Esophagus squamous epithelium (tissue), 5 donors: ENCODE measurements at places on chromosomes 12 and 14.

DNA sequence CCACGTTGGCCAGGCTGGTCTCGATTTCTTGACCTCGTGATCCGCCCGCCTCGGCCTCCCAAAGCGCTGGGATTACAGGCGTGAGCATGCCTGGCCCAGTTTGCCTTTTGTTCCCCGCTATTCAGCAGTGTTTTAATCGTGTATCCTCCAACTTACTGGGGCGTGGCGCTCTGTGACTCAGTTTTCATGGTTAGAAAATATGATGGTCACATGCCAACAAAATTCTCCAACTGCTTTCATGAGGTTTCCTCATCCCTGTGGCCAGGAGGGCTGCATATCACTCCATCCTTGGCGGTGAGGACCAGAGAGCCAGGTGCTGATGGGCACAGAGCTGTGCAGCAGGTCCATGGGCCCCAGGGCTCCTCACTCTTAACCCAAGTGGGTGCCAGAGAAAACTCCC lies 33.0 kb upstream of the PRMT8 start:
- DNase-seq: no peak

- DNase-seq: no peak
Observed at GRCh38 chr12:30795410-30796312, 40.9 kb upstream of the CAPRIN2 start.

DNA sequence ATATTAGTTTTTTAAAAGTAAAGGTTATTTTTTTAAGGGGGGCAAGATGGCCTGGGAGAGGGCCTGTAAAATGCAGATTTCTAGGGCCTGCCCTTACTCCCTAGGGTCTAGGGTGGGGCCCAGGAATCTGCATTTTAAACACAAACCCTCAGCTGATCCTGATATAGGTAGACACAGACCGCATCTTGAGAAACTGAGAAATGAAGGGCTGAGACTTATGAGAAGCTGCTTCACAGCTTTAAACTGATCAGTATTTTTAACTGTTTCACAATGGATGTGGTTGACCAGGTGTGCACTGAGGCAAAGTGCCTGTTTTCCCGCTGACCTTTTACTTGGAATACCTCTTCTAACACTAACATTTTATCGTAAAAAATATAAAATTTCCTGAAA lies 84.0 kb downstream of the CCDC88C start:
- no peak for DNase-seq

GRCh38 chr12:74071182-74071581 lies 466.5 kb upstream of the ATXN7L3B start:
- no peak for DNase-seq

DNA sequence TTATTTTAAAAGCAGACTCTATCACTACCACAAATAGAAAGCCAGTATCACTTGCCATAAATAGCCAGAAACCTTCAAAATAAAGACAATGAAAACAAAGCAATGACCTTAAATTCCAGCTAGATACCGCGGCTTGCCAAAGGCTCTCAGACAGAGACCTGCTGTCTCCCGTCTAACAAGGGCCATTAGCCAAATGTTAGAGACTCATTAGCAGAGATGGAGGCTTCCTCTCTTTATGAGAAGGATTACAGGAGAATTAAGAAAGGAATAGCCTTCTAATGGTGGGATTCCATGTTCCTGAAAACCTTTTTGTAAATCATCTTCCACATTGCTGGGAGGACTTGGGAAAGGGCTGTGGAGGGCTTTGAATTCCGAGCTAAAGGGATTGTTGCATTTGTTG lies 206.7 kb downstream of the AACS start:
- no peak for DNase-seq

DNA sequence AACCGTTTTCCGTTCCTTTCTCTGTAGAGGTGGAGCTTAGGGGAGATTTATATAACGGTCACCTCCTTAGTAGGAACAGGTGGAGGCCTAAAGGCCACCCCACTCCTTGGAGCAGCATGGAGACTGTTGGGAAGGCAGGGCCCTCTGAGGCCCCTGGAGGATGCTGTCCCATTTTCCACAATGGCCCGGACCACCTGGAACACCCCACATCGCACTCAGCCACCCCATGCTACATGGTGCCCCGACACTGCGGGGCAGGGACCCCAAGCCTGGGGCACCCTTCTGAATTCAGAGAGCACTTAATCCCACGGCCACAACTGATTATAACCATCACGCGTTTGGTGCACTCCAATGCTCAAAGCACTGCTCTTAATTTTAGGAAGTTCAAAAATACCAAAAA lies 41.4 kb downstream of the C14orf132 start:
- no peak for DNase-seq

DNA sequence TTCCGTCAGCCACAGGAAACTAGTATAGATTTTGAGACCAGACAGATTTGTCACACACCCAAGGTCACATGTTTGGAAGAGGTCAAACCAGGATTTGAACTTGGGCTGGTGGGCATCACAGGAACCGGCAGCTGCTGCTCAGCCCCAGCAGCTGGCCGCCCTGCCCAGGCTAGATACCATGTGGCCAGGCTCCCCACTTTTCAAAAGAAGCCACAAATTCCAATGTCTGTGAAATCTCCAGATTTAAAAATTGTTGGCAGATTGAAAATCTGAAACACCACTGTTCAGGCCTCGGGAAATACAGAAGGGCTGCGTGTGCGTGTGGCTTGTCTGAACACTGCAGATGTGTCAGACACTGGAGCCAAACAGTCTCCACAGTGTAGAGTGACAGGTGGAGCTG lies 30.4 kb downstream of the MMAB start:
- DNase-seq: no peak

- no peak for DNase-seq
Observed at GRCh38 chr14:105468621-105469241, 5.9 kb upstream of the CRIP2 start.

DNA sequence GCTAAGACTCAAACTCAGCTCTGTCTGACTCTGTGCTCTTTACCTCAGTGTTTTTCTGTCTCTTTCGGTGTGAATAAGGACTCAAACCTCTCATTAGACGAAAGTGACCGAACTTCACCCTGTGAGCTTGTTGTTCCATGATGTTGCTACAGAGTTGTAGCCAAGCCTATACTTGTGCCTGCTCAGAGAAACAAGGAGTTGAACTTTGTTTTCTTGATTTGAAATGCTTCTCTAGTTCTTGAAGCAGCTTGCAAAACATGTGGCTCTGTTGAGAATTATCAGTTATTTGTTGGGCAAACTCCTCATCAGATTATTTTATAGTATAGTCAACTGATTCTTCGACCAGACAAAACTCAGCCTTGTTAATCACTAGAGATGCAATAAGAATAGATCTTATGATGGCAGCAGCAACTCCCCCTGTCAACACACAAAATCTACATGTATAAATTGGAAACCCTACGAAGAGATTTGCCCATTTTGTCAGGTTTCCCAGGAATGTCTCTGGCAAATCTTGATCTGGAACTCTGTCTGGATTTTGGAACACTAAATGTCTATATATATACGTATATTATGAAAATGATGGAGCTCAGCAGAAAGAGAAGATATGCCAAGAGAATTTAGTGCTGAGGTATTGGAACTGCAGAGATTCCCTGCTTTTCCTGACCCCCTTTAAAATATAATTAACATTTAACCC lies 146.8 kb downstream of the TTLL5 start:
- no peak for DNase-seq

- DNase-seq: no peak
Observed at GRCh38 chr14:78142998-78143397, 27.2 kb upstream of the NRXN3 start.

- no peak for DNase-seq
Observed at GRCh38 chr14:68439676-68440075, 353.2 kb downstream of the ZFP36L1 start.

GRCh38 chr12:128933039-128933438 lies 79.8 kb downstream of the GLT1D1 start:
- no peak for DNase-seq

DNA sequence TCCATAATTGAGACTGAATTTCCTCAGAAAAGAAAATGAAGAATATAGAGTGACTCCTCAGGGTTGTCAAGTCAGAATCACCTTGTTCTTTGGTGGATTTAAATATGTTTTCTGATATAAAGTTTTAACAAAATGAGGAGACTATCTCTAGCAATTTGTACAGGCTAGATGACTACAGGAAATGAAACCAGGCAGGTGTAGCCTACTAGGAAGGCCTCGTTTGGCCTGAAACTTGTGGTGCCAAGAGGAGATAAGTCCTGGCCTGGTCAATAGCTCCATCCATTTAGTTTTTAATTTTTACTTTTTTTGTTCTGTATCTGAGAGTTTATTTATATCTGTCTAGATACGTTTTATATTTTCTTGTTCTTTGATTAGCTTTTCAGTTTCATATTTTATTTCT lies 41.5 kb downstream of the SNAPC1 start:
- no peak for DNase-seq

DNA sequence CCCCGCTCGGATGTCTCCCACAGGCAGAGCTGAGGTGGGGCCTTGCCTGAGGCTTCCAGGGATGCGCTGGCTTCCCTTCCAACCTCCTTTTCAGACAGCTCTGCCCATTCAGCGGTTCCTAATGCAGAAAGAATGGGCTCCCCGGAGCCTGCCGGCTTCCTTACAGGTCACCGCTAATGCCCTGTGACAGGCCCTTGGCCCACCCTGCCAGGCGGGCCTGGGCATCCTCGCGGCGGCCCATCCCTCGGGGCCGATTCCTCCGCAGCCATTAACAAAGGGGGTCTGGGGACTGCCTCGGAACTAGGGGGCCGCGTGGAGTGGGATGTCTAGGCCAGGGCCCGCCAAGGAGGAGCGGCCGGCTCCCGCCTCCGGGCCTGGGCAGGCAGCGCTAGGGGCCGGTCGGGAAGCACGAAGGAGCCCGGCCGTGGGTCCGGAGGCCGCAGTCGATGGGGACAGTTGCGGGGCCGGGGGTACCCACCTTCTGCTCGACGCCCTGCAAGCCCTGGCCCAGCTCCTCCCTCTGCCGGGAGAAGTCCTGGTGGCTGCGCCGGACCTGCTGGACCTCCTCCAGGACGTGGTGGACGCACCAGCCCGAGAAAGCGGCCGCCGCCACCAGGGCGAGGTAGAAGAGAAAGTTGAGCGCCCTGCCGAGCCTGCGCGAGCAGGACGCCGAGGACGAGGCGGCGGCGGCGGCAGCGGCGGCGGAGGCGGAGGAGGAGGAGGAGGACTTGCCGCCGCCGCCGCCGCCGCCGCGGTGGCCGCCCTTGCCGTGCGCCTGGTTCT lies 738 bp downstream of the CKAP4 start:
- no peak for DNase-seq

DNA sequence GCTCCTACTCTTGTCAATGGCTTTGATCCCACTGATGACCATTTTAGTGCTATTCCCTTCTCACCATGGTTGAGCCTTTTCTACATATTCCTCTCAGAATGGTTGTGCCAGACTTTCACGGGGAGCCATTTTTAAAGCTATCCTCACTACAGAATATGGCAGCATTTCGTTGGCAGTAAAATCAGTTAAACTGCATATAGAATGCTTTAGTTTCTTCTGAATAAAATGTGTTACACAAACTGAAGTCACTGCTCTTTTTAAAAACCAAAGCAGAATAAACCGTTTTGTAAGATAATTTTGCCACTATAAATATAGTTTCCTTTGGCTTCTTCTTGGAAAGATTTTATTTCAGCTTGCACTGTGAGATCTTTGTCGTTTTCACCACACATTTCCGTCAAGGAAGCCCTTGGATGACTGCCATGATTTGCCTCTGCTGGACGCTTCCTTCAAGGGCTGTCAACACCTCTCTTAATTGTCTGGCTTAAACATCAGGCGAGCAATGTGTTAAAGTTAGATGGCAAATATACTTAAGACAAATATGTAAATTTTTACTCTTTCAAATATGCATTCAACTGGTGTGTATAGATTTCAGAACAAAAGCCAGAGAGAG lies 624.2 kb downstream of the DIO2 start:
- no peak for DNase-seq

DNA sequence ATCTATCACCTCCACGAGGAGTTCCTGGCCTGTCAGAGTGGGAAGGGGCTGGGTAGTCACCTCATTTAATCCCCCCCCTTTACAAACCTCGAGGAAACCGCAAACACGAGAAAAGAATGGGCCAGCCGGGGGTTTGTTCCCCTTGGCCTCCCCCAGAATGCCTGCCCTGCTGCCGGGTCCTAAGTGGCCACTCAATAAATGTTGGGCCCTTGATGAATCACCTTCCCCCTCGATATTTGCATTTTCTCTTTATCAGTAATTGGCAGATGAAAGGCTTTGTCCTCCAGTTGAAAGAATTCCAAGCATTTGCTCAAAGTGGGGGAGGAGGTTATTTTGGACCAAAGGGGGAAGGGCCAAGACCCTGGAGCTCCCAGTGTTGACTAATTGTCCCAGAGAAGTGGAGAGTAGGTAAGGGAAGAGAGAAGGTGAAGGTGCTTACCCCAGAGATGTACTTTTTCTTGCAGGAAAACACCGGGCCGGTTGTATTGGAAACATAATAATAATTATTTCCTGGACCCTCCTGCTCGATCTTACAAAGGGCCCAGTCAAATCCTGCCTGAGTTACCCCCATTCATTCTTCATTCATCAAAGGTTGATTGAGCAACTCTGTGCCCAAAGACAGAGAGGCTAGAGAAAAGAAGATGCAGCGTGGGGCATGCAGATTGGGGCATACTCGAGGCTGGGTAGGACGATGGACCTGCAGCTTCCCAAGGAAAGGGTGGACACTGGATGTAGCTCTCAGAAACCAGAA lies 1.9 kb upstream of the KDM2B start:
- no peak for DNase-seq

GRCh38 chr14:48970943-48971342 lies 615.2 kb downstream of the RPS29 start:
- no peak for DNase-seq

DNA sequence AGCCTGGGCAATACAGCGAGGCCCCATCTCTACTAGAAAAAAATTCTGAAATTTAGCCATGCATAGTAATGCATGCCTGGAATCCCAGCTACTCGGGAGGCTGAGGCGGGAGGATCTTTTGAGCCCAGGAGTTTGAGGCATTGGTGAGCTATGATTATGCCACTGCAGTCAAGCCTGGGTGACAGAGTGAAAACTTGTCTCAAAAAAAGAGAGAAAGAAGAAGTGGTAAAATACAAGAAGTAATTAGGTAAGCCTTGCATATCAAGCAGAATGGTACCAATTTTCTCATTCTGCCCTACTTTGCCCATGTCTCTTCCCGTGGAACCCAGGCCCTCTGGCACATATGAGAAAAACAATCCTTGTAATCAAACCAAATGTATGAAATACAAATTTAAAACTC lies 70.7 kb downstream of the SUSD6 start:
- no peak for DNase-seq

DNA sequence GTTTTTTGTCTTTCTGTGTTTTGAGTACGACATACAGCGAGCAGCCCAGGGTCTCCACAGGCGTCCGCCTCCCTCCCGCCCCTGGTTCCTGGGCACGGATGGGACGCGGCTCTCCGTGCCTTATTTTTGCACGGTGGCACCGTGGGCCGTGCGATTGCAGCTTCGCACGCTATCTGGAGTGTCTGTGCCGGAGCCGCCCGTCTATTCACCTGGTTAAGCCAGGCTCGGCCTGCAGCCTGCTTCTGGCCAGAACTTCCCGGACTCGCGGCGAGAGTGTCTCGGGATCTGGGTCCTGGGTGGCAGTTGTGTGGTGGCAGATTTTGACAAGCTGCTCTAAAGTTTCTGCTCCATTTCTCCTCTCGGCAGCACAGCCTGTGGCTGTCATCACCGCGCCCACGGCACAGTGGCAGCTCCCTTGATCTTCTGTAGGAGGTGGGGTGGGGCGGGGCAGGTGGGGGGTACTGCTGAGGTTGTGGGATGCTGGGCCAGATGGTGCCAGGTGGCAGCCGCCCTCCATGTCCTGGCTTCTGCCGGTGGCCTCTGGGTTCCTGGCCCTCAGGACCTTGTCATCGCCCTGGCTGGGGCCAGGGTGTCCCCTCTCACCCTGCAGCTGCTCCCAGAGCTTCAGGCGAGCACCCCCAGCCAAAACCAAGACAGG lies 2.9 kb downstream of the MMP17 start:
- no peak for DNase-seq
